ENCODE measurements at places on chromosomes 11 and 22.

GRCh38 chr11:95584589-95584988 is 205.0 kb downstream of the FAM76B start:
- DNase-seq: no peak
- no peak overlapping the region for H3K27ac ChIP-seq
- no peak overlapping the region for H3K4me3 ChIP-seq
- no peaks in the 10 kb centered on the region for H3K36me3 ChIP-seq
- no peaks in the 10 kb centered on the region for H3K27me3 ChIP-seq

GRCh38 chr11:126279191-126279590 is 3.7 kb upstream of the TIRAP start:
- no peak overlapping the region for H3K4me3 ChIP-seq
- no peaks in the 10 kb centered on the region for H3K27me3 ChIP-seq
- DNase-seq: no peak
- H3K27ac ChIP-seq: no peak overlapping the region

- H3K4me3 ChIP-seq: no peak overlapping the region
- H3K27me3 ChIP-seq: no peaks in the 10 kb centered on the region
- DNase-seq: no peak
- no peak overlapping the region for H3K27ac ChIP-seq
- no peaks in the 10 kb centered on the region for H3K4me1 ChIP-seq
These were observed 72.3 kb downstream of the PRMT3 start for GRCh38 chr11:20459865-20460264.

DNA sequence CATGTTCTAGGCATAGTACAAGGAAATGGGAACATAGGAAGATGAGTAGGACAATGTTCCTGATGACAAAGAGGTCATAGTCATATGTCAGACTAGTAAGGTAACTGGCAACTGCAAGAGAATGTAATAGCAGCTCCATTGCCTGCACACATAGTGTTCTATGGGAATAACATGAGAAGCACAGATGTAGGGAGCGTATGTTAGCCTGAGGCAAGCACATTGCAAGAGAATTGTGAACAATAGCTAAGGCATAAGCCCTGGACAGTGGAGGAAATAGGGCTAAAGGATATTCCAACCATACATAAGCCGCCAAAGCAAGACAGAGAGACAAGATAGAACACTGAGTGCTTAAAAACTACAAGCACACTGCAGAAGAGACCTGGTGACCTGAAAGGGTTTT is 1017.0 kb upstream of the TENM4 start:
- H3K36me3 ChIP-seq: no peaks in the 10 kb centered on the region
- no peaks in the 10 kb centered on the region for H3K27me3 ChIP-seq
- H3K4me3 ChIP-seq: no peak overlapping the region
- DNase-seq: no peak
- H3K27ac ChIP-seq: no peak overlapping the region

- no peak overlapping the region for H3K4me3 ChIP-seq
- no peaks in the 10 kb centered on the region for H3K36me3 ChIP-seq
- DNase-seq: no peak
- H3K4me1 ChIP-seq: no peaks in the 10 kb centered on the region
- no peaks in the 10 kb centered on the region for H3K27me3 ChIP-seq
These were observed 266.5 kb upstream of the MTNR1B start for GRCh38 chr11:92702805-92703448.

DNA sequence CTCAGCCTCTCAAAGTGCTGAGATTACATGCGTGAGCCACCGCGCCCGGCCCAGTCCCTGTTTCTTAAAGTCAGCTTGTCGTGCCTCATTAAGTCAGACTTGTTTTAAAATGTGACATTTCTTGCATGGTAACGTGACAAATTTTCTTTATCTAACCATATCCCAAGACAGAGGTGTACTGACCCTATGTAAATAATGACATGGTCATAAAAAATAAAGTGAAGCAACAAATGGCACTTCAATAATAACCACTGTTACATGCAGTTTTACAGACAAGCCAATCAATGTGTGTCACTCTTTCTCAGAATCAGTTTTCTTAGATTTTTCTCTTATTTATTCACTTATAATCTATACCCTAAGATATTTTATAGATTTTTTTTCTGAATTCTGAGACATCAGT is 26.5 kb upstream of the SIK2 start:
- no peaks in the 10 kb centered on the region for H3K36me3 ChIP-seq
- H3K4me1 ChIP-seq: peaks cover 2% of the 10 kb centered on the region
- peaks cover 7% of the 10 kb centered on the region for H3K27me3 ChIP-seq
- H3K4me3 ChIP-seq: no peak overlapping the region
- no peak for DNase-seq
- no peak overlapping the region for H3K27ac ChIP-seq

DNA sequence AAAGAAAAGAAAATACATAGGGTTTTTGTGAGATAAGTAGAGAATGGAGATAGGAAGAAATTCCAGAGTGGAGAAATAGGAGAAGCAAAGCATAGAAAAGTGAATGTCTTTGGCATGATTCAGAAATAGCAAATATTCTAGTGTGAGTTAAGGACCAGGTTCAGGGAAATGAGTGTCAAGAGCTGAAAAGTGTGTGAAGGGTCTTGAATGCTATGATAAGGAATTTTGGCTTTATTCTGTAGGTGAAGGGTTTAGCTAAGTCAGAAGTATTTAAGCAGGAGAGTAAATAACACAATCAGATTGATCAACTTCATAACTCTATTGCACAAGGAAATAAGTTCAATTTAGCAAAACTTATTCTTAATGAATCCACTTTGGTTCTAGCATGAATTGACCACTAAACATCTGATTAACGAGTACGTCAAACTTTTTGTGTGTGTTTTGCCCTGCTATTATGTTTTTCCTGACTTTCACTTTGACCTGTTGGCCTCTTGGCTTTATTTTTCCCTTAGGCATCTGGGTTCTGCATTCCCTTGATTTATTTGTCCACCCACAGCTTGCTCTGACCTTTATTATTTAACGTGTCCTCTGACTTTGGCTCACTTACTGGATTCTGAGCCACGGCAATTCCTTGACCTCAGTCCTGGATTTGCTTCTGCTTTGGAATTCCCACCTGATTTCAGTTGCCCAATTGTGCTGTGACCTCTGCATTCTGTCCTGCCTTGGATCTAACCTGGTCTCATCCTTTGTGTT is 11.9 kb upstream of the TMEM218 start:
- H3K27me3 ChIP-seq: peaks cover 34% of the 10 kb centered on the region
- no peak overlapping the region for H3K27ac ChIP-seq
- peaks cover 14% of the 10 kb centered on the region for H3K4me1 ChIP-seq
- H3K4me3 ChIP-seq: no peak overlapping the region

- H3K4me1 ChIP-seq: peaks cover 63% of the 10 kb centered on the region
- peaks cover 28% of the 10 kb centered on the region for H3K36me3 ChIP-seq
- H3K4me3 ChIP-seq: no peak overlapping the region
- H3K27ac ChIP-seq: peak overlapping the region; percentile 100
These were observed 3.7 kb upstream of the HSPA8 start for GRCh38 chr11:123065621-123066020.

- peaks cover 69% of the 10 kb centered on the region for H3K36me3 ChIP-seq
- DNase-seq: no peak
- no peaks in the 10 kb centered on the region for H3K27me3 ChIP-seq
- peaks cover 2% of the 10 kb centered on the region for H3K4me1 ChIP-seq
- H3K4me3 ChIP-seq: no peak overlapping the region
These were observed 42.5 kb downstream of the CEP57 start for GRCh38 chr11:95832763-95833162.

DNA sequence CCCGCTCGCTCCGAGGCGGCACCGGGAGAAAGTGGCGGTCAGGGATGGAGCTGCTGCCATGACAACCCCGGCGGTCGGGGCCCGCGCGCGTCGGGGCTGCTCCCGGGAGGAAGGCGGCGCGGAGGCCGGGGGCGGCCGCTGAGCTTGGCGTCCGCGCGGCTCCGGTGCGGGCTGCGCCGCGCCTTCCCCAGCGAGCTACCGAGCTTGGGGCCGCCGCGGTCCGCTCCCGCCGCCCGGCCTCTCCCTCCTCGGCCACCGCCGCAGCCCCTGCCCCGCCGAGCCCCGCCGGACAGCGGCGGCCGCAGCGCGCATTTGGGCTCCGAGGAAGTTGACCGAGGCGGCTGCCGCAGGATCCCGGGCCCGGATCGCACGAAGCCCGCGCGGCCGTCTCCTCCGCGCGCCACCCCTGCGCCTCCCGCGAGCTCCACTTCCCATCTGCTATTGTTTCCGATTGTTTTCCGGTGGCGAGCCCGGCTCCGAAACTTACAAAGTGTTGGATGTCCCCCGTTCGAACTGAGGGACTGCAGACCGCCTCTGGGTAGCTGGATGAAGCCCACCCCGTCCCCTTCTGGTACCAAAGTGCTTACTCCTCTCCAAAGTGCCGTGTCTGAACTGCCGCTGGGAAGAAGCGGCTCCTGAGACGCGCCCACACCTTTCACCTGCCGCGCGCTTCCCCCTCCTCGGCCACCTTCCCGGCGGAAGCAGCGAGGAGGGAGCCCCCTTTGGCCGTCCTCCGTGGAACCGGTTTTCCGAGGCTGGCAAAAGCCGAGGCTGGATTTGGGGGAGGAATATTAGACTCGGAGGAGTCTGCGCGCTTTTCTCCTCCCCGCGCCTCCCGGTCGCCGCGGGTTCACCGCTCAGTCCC is 540.3 kb downstream of the NTM start:
- peaks cover 37% of the 10 kb centered on the region for H3K27me3 ChIP-seq
- no peaks in the 10 kb centered on the region for H3K4me1 ChIP-seq
- H3K27ac ChIP-seq: no peak overlapping the region
- no peak overlapping the region for H3K4me3 ChIP-seq

DNA sequence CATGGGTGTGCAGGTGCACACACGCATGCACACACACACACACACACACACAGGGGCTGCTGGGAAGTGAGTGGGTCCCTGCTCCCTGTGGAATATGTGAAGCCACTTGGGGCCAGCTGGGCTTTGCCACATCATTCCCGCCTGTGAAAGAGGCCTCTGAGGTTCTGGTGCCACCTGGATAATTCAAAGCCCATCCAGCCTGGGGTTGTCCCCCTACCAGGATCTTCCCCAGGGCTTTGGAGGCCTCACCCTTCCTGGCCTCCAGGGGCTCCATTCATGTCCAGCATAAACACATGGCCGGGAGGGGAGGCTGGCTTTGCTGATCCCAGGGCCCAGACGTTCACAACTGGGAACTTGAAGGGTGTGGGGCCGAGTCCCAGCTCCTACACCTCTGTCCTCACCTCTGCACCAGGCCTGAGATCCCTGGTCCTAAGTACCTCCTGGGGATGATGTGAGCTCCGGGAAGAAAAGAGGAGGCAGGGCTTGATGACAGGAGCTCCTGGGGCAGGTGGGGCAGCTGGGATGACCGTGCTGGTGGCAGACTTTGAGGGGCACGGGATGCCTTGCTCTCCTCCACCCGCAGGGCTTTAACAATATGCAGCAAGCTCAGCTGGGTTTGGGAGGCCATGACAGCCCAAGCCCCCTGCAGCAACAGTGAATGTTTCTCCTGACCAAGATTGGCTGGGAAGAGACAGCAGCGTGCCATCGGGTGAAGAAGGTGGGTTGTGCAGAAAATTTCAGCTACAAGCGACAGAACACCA is 14.2 kb downstream of the LINC01488 start:
- peaks cover 6% of the 10 kb centered on the region for H3K27me3 ChIP-seq
- H3K36me3 ChIP-seq: no peaks in the 10 kb centered on the region
- no peak for DNase-seq
- H3K27ac ChIP-seq: no peak overlapping the region

DNA sequence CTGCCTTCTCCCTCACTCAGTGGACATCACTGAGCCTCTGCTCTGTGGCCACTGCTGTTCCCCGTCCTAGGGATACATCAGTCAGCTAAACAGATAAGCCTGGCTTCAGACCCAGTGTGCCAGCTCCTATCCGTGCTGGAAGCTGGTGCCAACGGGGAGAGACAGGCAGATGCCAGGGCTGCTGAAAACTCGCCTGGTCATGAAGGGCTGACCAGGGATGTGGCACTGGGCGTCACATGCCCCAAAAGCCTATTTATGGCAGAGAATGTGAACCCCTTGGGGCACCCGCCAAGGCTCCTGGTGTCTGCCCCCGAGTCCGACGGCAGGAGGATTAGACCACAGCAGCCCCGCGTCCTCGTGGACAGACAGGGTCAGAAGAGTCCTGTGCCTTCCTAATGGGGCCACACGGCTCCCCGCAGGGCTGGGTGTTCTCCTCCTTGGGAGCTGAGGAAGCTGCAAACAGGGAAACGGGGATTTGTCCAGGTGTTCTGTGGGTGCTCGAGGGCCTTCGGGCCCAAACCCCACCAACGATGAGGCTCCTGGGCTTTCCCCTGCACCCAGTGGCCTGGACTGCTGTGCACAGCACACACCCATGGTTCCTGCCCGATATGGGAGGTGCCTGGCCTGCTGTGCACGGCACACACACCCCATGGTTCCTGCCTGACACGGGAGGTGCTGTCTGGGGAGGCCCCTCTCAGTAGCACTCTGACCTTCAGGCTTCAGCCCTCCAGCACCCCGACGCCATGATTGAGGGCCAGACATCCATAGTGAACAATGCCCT is 19.9 kb downstream of the ANO1 start:
- H3K27ac ChIP-seq: no peak overlapping the region
- H3K4me1 ChIP-seq: no peaks in the 10 kb centered on the region
- no peak overlapping the region for H3K4me3 ChIP-seq
- no peaks in the 10 kb centered on the region for H3K36me3 ChIP-seq
- DNase-seq: no peak
- H3K27me3 ChIP-seq: peaks cover 4% of the 10 kb centered on the region

- H3K4me3 ChIP-seq: no peak overlapping the region
- DNase-seq: no peak
- no peak overlapping the region for H3K27ac ChIP-seq
- H3K27me3 ChIP-seq: peaks cover 22% of the 10 kb centered on the region
These were observed 102.7 kb upstream of the SEZ6L start for GRCh38 chr22:26066534-26066933.

DNA sequence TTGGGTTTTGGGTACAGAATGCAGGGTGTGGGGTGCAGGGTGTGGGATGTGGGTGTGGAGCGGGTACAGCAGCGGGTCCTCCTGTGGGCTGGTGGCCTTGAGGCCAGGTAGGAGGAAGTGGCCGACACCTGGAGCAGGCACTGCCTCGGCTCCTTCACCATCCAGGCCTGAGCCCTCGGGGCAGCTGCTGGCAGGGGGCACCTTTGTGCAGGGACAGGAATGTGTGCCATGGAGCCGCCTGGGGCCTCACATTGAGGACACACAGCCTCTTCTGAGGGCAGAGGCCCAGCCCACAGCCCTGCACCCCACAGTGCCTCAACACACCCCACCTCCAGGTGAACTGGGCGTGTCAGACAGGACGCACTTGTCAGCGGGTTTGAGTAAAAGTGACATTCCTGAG is 984.0 kb downstream of the BRD1 start:
- H3K27ac ChIP-seq: no peak overlapping the region
- H3K36me3 ChIP-seq: no peaks in the 10 kb centered on the region
- H3K4me3 ChIP-seq: no peak overlapping the region

DNA sequence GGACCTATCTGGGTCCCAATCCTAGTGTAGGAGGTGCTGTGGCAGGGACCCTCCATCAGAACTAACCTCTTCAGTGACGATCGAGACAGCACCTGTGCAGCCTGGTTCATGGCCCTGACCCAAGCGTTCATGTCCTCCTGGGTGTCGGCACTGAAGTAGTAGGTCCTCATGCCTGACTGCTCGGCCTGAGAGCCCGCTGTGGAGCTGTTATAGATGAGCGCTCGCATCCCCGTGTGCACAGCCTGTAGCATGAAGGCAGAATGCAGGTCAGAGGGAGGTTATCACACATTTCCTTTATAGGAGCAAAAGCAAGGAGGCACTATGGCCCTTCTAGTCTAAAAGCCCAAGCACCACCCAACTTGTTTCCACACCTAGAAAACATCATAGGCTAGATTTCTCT is 103.0 kb downstream of the C11orf58 start:
- DNase-seq: no peak
- no peaks in the 10 kb centered on the region for H3K27me3 ChIP-seq

Data from activated B cell treated with CpG ODN at 0.5 μM for 24 hours (primary cell).